Umbilical cord (tissue), 2 donors: ENCODE measurements at places on chromosomes 3 and 15. TPM values are rescaled to one million over a fixed set of nuclear protein-coding genes. Genes with fewer than 3 reads are reported as not detected.

Gene CCR5
- 2.2 TPM for total RNA-seq

Gene NPAP1
- total RNA-seq: 2.4 TPM

- DNase-seq: no peak
Measured at GRCh38 chr3:156615592-156616173, 58.7 kb upstream of the TIPARP start.

- DNase-seq: no peak
Measured at GRCh38 chr3:187921391-187922074, 176.3 kb upstream of the BCL6 start.

GRCh38 chr3:29100292-29100691 is 180.6 kb upstream of the RBMS3 start:
- no peak for DNase-seq

DNA sequence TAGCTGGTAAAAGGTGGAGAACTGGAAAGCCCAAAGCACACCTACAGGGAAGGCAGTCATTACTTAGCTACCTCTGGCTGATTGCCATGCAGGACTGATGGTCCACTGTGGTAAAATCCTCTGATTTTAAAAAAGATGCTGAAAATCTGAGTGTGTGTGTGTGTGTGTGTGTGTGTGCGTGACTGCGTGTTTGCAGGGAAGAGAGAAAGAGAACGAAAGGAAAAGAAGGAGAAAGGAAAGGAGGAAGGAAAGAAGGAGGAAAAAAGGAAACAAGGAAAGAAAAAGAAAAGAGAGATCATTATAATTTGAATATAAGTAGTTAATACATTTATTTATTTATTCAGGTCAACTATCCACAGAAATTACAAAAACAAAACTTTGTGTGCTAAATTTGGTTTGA is 488.7 kb upstream of the KCNMB2 start:
- DNase-seq: no peak
